Tracheal epithelial cell (primary cell): ENCODE measurements at places on chromosomes 4 and X. TPM values are rescaled to one million over a fixed set of nuclear protein-coding genes. Genes with fewer than 3 reads are reported as not detected.

UGT2B7 gene
- 0.21 and 27.7 TPM in 2 replicates for total RNA-seq

RPL34 gene
- total RNA-seq = 668 and 990 TPM in 2 replicates

TRPC3 gene
- not detected in 2 replicates for total RNA-seq

MAGEB16 gene
- total RNA-seq = not detected in 2 replicates

ASB9 gene
- total RNA-seq = 0.64 and 1.2 TPM in 2 replicates

DUX4 gene
- total RNA-seq = not detected in 2 replicates
